LoVo (cell line): ENCODE measurements at places on chromosomes 3 and 15.

DNA sequence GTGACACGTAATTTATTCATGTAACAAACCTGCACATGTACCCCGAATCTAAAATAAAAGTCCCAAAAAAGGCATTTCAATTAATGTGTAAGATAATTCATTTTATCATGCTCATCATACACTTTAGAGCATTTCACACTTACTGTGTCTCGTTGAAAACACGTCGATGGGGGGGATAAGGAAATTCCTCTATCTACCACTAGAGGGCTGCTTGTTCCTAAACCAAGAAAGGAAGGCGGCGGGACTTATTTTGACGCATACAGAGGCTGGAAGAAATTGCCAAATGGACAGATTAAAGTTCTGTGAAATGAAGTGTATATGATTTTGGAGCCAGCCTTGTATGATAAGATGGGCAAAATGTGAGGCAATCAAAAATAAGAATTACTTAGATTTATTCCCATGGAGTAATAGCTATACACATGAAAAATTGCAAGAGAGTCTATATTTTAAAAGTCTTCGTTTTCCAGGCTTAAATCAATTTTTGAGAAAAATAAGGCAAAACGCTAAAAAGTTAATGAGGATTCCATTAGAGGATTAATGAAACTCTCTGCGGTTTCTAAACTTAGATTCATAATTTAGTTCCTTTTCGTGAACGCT is 346.8 kb downstream of the CNTN3 start:
- peak; percentile 54 for DNase-seq

- DNase-seq = peak; percentile 57
Measured at GRCh38 chr3:132726341-132726823, 4.2 kb upstream of the NPHP3 start.

DNA sequence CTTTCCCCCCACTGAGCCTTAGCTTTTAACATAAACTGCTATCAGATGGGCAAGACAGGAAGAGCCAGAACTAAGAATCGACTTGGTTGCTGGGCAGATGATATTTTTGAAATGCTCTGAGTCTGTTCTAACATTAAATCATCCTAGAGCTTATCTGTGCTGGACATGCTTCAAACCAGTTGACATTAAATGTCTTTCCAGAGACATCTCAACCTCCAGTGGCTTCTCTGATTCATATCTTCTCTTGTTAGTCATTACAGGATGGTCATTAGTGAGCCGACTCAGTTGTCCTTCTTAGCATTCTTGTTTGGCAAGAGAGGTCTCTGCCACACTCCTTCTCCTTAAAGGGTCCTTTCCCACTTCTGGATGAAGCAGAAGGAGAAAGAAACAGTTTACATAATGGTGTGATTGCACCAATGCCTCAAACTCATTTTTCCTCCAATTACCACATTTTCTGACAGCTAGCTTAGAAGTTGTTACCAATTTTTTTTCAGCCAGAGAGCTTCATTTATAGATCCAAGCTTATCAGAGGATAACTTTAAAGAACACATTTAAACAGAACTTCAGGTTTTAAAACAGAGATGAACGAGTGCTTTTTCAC is 21.7 kb upstream of the SYN2 start:
- DNase-seq = no peak

GRCh38 chr3:23889386-23889785 is 27.4 kb downstream of the NKIRAS1 start:
- DNase-seq = no peak

- DNase-seq = peak; percentile 90
Measured at GRCh38 chr3:52455283-52456168, at the start of gene NISCH. NISCH (plus strand) TSS chr3:52455604; CDS start chr3:52455642, 38 bp downstream.

GRCh38 chr3:129732200-129732876 is 125.9 kb upstream of the PLXND1 start:
- DNase-seq = no peak

DNA sequence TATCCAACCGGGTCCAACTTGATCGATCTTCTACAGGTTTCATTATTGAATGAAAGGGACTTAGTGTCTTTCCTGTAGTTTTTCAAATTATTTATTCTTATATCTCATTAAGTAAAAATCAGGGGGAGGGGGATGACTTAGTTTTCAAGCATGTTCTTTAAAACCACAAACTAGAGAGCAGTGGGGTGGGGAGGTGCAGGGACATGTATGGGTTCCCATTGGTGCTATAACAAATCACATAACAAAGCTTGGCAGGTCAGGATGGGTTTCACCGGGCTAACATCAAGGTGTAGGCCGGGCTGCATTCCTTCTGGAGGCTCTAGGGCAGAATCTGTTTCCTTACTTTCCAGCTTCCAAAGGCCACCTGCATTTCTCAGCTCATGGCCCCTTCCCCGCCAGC is 32.7 kb downstream of the CCNL1 start:
- DNase-seq = no peak

DNA sequence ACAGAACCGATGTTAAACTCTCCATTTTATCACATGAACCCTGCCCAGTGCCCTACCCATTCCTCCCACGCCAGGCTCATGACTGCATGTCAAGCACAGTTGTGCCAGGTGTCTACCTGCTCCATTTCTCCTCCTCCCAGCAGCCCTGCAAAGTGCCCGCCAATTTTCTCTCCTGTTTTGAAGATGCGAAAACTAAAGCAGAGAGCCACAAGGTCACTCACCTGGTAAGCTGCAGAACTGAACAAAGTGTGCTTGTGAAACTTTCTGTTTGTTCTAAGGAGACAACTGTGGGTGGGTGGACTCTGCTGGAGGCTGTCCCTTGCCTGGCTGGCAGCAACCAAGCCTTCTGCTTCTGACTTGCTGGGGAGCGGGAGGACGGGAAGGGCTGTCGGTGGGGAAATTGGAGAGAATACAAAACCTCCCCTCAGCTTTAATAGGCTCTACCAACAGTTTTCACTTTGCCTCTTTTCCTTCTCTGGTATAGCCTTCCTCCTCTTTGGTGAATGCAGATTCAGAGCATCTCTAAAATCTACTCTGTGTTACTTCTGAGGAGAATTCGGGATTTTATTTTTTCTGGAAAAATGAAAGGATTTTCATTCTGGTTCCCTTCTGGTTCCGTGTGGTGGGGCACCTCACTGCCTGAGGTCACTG is 23.0 kb downstream of the LIMD1 start:
- no peak for DNase-seq

DNA sequence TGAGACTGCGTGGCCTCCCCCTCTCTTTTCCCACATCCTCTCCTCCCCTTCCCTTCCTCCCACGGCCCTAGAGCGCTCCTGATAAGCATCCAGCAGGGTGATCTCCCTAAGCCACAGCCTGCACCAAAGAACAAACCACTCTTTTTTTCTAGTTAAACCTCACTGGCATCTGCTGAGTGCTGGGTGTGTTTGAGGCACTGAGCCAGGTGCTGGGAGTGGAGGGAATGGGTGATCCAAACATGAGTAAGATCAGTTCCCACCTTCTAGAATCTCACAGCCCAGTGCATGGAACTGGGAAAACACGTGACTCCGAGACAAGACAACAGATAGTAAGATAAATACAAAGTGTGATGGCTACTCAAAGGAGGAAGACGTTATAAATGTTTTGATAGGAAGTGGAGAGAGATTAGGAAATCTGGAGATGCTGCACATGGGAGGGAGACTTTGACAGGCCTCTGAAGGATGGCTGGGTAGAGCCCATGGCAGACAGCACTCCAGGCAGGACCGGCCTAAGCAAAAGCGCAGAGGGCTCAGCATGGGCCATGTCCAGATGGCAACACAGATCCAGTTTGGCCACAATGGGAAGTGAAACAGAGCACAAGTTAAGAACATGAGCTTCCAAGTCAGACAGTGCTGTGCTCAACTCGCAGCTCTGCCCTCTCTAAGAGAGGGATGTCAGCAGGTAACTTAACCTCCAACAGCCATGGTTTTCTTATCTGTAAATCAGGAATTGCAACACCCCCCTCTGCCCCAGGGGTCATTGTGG is 55.6 kb downstream of the CCR3 start:
- no peak for DNase-seq

DNA sequence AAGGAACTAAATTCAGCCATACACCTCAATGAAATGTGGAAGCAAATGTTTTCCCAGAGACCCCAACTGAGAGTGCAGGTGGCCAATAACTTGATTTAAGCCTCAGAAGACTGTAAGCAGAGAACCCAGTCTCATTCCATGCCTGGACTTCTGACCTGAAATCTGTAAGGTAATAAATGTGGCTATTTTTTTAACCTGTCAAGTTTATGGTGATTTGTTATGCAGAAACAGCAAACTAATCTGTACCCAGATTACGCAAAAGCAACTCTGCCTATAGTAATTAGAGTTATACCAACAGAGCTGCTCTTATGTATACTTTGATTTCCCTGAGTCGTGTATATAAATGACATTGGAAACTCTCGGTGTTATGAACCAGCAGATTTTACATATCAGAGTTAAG is 534.0 kb upstream of the NAALADL2 start:
- DNase-seq = no peak

DNA sequence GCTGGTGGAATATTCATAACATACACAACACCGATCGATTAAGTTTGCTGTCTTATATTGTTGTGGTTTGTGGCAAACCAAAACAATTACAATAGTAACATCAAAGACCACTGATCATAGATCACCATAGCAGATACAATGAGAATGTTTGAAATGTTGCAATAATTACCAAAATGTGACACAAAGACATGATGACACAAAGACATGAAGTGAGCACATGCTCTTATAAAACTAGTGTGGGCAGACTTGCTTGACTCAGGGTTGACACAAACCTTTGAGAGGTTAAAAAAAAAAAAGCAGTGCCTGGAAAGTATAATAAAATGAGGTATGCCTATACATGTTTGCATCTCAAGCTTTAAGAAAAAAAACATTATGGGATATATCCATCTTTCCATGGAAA is 130.3 kb downstream of the NR1I2 start:
- DNase-seq = no peak

DNA sequence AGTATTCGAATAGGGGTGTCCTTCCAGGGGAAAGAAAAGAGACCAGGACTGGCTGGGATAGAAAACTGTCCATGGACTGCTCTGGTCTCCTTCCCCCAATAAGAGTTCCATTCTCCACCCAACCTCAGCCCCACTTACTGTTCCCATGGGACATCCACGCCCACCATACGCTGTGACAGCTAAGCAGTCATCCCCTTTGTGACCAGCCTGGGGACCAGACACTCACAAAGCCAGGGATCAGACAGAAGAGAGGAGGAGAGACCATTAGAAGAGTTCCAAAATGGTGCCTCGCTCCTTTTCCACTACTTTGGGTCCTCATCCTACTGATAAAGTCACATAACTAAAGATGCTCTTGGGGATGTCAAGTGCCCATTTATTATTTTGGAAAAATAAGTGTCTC is 27.6 kb upstream of the GNB5 start:
- DNase-seq = no peak

DNA sequence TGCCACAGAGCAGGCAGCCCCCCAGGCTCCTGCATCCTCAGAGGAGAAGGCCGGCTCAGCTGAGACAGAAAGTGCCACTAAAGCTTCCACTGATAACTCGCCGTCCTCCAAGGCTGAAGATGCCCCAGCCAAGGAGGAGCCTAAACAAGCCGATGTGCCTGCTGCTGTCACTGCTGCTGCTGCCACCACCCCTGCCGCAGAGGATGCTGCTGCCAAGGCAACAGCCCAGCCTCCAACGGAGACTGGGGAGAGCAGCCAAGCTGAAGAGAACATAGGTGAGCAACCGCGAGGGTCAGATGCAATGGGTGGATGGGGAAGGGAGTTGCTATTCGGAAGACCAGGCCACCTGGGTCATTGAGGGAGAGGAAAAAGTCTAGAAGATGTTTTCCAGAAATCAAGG is 53.0 kb downstream of the GAP43 start:
- no peak for DNase-seq

- no peak for DNase-seq
Measured at GRCh38 chr15:83283813-83284558, 478 bp downstream of the BNC1 start.

- DNase-seq = no peak
Measured at GRCh38 chr3:126417515-126417914, 22.8 kb downstream of the CFAP100 start.

DNA sequence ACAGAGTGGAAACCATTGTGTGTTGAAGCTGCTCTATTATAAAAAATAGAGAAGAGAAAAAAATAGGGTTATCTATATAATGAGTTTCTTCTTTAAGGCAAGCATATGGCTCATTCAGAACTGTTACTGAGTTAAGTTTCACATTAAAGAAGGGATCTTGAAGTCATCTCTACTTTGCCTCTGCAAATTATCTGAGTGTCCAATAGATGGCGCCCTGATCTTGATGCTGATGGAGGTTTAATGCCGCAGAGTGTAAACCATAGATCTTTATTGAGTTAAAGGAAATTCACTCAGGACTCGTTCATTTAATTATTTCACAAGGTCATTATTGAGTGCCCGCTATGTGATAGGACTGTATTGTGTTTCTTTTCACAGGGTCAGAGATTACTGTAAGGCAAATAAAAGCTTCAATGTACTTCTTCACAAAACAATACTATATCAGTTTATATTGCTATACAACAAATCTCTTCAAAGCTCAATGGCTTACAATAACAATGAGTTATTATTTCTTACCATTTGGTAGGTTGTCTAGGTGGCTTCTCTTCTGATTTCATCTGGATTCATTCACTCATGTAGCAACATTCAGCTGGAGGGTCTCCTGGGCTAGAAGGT is 171.4 kb downstream of the NSUN3 start:
- DNase-seq = peak; percentile 20

- DNase-seq = no peak
Measured at GRCh38 chr3:172310428-172310760, 137.9 kb downstream of the GHSR start.

DNA sequence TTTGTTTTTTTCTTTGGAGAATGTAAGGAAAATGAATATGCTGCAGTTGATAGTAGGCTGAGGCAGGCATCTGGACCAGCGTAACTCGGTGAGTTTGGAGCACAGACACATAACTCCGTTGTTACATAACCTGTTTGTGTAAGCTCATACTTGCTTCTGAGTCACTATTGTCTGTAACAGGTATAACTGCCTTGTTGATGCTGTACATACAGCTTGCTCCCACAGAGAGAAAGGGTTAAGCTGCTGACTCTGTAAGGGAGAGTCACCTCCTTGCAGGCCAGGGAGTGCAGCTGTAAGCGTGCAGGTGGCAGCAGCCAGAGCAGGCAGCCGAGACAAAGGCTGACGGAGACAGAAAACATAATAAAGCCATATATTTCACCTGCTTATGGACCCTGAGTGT is 20.4 kb downstream of the RETNLB start:
- no peak for DNase-seq

DNA sequence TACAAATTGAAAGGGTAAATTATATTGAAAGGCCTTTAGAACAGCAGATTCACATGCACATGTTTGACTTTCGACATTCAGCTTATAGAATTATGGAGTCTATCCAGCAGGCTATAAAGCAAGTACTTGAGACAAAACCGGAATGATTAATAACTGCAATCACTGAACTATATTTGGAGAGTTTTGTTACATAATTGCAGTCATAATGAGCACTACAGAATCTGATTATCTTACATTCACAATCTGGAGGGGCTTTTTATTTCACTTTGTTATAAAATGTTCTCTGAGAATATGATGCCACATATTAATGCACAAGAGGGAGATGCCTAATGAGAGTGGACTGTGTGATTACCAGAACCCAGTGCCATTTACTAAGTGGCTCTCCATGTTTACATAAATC is 64.3 kb downstream of the NSUN3 start:
- no peak for DNase-seq

- DNase-seq = no peak
Measured at GRCh38 chr15:40281057-40281800, 1.6 kb downstream of the ANKRD63 start.

- DNase-seq = no peak
Measured at GRCh38 chr3:195210266-195210973, 60.5 kb downstream of the XXYLT1 start.
